ENCODE measurements at places on chromosomes 7 and 10.

GRCh38 chr10:124717911-124718741 is 26.1 kb downstream of the FAM53B start:
- DNase-seq = no peak

- no peak for DNase-seq
These were observed 81.3 kb upstream of the ARHGAP21 start for GRCh38 chr10:24804956-24805355.

DNA sequence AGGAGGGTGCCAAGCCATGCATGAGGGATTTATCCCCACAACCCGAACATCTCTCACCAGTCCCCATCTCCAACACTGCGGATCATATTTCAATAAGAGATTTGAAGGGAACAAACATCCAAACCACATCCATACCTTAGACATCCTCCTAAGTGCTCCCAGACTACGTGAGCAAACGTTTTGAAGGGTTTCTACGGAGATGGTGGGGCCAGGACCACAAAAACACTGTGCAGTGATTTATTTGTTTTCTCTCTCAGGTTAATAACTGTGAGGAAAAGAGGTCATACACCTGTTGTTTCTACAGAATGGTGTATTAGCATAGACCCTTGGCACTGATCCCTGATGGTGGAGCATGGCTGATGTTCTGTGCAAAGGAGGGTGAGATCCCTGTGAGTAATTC is 277.8 kb downstream of the FRMD4A start:
- no peak for DNase-seq

GRCh38 chr10:63865210-63865609 is 344.0 kb downstream of the REEP3 start:
- DNase-seq = no peak

DNA sequence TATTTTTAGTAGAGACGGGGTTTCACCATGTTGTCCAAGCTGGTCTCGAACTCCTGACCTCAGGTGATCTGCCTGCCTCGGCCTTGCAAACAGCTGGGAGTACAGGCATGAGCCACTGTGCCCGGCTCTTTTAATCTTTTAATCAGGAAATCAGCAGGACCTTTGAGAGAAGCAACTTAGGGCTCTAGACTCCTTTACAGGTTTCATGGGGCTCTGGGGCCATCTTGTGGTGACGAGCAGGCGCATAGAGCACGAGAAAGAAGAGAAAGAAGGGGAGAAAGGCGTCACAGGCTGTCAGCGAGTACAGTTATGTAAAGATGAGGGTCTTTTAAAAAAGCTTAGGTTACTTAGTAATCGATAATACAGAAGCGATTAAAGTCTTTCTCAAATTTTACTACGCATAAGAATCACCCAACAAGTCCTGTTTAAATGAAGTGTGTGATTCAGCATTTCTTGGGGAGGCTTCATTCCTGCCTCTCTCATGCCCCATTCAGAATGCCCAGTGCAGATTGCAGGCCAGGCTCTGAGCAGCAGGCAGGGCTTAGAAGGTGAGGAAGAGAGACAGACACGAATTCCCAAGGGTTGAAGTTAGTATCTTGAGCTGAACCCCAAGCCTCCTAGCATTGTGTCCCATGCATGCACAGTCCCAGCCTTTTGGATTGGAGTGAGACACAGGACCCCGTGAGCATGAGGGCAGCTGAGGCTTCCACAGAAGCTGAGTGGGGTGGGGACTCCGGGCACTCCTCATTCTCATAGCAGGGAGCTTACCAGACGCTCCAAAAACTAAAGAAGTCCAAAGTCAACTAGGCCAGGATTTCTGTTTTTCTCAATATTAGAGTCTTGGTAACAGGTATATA is 23.6 kb upstream of the PFKP start:
- DNase-seq = peak; percentile 83

DNA sequence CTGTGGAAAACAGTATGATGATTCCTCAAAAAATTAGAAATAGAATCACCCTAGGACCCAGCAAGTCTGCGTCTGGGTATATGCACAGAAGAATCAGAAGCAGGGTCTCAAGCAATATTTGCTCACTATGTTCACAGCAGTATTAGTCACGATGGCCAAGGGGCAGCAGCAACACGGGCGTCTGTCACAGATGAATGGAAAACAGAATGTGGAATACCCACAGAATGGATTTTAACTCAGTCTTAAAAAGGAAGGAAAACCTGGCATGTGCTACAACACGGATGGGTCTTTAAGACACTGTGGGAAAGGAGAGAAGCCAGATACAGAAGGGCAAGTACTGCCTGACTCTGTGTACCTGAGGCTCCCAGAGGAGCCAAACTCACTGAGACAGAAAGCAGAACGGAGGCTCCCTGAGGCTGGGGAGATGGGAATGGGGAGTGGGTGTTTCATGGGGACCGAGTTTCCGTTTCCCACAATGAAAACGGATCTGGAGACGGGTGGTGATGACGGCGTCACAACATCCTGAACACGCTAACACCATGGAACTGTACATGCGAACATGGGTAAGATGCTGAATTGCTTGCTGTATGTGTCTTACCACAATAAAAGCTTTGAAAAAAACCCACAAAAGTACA is 36.7 kb upstream of the INPP5A start:
- DNase-seq = no peak

DNA sequence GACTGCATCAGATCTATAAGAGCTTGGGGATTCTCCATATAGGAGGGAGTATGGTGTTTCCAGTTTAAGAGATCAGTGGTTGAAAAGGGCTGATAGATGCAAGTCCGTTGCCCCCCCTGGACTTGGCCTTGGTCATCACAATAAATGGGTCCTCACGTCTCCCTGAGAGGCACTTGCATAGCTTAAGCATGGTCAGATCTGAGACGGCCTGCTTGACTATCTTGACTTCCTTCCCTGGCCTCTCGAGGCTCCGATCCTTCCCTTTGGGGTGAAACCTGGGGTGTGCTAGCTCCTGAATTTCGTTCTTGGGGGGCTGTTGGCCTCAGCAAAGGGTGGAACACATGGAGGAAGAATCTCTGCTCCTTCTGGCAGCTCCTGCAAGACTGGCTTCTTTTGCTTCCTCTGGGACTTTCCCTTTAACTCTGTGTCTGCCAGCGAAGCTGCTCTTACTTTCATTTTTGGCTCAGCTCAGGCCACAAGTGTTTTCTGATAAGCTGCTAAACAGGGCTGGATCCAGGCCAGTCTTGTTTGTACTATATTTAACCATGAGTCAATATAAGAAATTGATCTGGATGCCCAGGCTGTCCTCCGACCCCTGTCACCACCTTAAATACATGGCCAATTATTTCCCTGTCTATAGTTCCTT is 11.2 kb upstream of the ZNF485 start:
- DNase-seq = peak; percentile 26

DNA sequence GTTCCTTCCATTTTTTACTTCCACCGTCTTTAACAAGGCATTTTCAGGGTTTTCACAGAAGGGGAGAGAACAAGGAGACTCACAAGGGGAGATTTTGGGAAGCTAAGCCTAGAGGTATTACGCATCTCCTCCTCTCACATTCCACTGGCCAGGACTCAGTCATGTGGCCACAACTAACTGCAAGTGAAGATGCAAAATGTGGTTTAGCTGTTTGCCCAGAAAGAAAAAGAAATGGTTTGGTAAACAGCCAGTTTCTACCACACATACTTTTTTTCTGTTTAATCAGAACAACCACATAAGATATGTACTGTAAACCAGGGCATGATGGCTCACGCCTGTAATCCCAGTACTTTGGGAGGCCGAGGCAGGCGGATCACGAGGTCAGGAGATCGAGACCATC is 21.4 kb upstream of the HELLS start:
- peak; percentile 53 for DNase-seq

DNA sequence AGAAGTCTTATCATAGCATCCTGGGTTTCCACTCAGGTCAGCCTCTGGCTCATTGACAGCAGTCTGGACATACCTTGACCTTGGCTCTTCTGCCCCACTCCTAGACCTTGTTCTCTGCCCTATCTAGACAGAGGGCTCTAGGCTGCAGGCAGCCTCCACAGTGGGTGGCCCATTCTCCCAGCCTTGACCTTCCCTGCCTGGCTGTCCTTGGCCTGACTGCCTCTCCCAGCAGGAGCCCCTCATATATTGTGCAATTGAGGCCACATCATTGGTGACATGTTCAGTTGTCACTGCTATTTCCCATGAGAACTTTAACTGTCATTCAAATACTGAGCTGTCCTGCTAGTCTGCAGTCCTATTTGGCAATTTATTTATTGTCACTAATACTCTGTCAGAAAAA is 503.4 kb downstream of the PLXNA4 start:
- DNase-seq = no peak

DNA sequence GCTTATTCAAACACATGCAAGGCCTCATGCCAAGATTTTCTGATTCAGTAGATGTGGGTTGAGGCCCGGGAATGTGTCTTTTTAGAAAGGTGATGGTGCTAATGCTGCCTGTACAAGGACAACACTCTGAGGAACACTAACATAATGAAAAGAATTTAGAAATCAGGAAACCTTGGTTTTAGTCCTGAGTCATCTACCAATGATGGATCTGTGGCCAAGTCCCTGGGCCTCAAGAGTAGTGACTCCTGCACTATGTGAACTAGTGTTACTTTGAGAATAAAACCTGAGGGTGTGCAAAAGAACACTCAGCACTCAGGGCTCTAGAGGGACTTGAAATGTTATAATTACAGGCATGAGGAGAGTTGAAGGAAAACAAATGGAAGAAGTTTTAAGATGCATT is 741.7 kb upstream of the GALNT17 start:
- peak; percentile 47 for DNase-seq

- DNase-seq = no peak
These were observed 90.6 kb upstream of the PPP2R2D start for GRCh38 chr10:131810036-131810804.

Measured in AG08395 (cell line).